ENCODE measurements at places on chromosomes 3 and 15.
A peak's percentile ranks its signal among the peaks of the same experiment; 100 is the strongest.

GRCh38 chr15:78251136-78251535, 13.2 kb upstream of the DNAJA4 start:
- no peak for DNase-seq

GRCh38 chr15:94606286-94606685, 374.9 kb downstream of the MCTP2 start:
- no peak for DNase-seq

DNA sequence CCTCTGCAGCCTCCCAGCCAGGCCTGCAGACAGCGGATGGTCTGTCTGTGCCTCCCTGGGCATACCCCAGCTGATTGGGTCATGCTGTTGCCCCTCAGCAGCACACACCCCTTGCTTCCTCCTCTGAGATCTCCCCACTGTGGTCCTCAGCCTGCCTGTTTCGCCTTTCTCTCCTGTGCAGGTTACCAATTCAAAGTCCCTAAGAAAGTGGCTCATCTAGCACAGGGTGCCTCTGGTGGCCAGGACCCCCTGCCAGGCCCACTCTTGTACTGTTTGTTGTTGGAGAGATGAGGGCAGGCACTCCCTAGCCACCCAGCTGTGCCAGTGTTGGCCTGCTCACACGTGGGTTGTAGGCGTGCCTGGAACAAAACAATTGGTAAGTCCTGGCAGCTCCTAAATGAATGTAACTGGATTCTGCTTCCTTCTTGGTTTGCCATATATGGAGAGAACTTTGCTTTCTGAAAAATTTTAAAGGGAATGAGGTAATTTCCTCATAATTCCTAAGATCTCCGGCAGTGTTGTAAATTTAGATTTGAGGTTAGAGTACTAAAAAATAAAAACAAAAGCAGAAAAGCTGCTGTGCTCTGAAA, 213.2 kb upstream of the IL12A start:
- no peak for DNase-seq

DNA sequence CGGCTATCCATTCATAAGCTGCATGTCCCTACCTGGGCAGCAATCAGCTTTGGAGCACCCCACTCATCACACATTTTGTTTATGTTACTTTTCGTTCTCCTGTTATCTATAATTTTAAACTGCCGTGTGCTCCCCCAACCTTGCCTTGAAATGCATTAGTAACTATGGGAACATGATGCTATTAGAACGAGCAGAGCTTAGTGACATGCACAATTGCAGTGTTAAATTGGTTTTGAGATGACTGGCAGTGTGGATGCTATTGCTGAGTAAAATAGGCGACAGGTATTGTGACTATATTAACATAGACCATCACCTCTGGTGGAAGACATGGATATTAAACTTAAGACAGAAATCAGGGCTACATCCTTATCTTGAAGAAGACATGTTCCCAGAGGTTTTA, 191.6 kb downstream of the KCNAB1 start:
- DNase-seq, result no peak

GRCh38 chr3:174755833-174756829, 103.0 kb upstream of the NAALADL2 start:
- no peak for DNase-seq

GRCh38 chr3:5058471-5058951, 63.6 kb upstream of the ARL8B start:
- no peak for DNase-seq

- DNase-seq, result no peak
Observed at GRCh38 chr3:176954517-176954916, 242.8 kb downstream of the TBL1XR1 start.

DNA sequence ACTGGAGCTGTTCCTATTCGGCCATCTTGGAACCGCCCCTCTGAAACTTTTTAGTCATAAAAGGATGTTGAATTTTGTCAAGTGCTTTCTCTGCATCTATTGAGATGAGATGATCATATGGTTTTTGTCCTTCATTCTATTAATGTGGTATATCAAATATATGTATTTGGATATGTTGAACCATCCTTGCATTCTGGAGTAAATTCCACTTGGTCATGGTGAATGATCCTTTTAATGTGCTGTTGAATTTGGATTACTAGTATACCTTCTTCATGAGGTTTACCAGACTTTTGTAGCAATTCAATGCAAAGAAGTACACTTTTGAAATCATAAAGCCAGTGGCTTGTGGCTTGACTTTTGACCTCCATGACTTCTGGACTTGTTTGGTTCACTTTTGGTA, 33.4 kb upstream of the XRN1 start:
- DNase-seq, result no peak

- no peak for DNase-seq
Observed at GRCh38 chr3:49296781-49297411, 19.9 kb upstream of the C3orf62 start.

DNA sequence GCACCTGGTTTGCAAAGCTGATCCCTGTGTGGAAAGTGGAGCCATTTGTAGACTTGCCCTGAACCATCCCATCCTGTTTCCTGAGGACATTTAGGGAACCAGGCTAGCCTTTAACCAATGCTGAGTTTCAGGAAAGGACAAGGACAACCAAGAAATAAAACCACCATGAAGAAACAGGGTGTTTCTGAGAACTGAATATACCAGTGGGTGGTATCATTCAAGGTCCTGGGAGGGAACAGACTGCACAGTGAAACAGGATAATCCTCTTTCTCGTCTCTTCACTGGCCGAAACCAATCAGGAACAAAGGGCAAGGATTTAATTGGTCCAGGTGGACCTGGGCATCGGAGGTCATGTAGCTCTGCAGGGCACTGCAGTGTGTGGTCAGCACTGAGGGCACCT, 21.8 kb downstream of the ZNF860 start:
- DNase-seq, result no peak

DNA sequence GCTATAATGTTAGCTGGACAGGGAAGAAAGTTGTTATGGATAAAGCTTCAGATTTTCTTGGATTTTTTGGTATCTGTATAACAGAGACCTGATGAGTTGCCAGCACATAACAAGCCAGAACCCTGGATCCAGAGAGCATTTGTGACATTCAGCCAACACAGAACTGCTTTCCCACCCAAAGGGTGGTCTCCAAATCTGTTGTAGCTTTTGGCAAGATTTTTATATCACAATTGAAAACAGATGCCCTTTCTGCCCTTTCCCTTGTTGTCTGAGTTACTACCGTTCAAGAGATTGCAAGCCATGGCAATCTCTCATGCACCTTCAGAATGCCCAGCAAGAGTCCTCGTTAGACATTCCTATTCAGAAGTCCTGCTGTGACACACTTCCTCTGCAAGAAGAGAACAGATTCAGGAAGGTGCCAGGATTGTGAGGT, 107.6 kb upstream of the FGF7 start:
- DNase-seq, result no peak

DNA sequence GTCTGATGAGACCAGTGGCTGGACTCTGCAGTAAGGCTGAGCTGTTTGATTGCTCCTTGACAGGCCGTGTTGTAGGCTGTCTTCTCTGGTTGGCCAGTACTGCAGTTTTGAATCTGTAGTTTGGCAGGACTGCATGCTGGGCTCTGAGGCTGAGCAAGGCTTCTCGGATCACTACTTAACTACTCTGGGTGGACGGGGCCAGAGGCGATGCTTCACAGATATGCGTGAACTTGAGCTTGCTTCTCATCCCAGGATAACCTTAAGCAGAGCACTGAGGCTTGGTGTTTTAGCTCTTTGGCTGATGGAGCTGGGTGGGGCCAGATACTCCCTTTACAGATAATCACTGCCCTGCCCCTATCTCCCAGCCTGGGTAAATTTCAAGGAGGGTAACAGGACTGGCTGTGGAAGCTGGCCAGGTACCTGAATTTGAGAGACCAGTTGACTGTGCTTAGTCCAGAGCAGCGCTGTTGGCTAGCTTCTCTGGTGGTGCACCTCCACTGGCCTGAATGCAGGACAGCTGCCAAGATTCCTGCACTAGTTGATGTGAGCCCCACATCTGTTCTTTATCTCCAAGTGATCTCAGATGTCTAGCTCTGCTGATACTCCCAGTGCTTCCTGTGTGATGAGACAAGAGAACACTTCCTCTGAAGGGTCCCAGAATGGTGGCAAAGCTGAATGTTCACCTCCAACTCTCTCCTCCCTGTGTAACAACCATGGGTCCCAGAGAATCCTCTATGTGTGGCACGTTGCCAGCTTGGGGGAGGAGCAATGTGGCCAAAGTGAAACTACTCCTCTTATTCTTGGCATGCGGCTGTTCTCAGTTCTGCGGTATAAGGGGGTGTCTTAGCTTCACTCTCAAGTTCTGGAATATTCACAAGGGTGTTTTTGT, 37.9 kb downstream of the RPL39L start:
- DNase-seq, result peak; percentile 69

- no peak for DNase-seq
Observed at GRCh38 chr3:71542521-71543370, 40.8 kb downstream of the FOXP1 start.

- no peak for DNase-seq
Observed at GRCh38 chr15:92728266-92728665, 72.7 kb upstream of the FAM174B start.

- no peak for DNase-seq
Observed at GRCh38 chr15:39936681-39937080, 2.8 kb downstream of the EIF2AK4 start.

- no peak for DNase-seq
Observed at GRCh38 chr15:65937476-65937875, 68.2 kb downstream of the RAB11A start.

DNA sequence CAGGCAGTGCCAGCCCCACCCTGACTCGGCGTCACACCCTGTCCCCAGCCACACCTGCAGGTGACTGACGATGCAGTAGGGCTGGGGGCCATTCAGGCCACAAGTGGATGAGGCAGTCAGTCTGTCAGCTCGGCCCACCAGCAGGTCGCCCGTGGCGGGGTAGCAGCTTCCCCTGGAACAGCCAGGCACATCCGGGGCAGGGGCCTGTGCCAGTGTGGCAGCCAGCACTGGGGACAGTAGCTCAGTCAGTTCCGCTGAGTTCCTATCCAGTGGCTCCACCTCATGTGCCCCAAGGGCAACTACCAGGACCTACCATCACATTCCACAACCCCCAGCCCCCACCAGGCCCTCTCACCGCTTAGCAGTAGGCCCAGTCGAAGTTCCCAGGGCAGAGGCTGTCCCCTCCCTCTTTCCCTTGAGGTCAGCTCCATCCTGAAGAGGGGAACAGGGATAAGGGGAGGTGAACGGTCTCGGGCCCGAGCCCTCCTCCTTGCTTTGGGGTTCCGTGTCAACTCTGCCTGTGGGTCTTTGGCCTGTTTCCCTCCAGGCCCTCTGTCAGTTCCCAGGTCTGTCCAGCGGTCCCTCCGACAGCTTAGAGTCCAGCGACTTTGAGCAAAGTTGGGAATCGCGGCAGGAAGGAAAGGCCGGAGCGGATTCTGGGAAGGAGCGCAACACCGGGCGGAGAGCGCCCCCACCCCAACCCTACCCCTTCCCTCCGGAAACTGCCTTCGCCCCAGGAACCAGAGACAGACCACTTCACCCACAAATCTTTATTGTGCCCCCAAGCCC, at the start of gene LAMB2:
LAMB2 (minus strand) TSS at position 614 of the 789 bp plus-strand sequence; CDS start at position 431, 183 bp downstream.
- no peak for DNase-seq

- DNase-seq, result peak; percentile 40
Observed at GRCh38 chr15:41935566-41936020, 36.8 kb downstream of the EHD4 start.

- DNase-seq, result no peak
Observed at GRCh38 chr15:47991357-47991756, 129.4 kb upstream of the SLC24A5 start.

DNA sequence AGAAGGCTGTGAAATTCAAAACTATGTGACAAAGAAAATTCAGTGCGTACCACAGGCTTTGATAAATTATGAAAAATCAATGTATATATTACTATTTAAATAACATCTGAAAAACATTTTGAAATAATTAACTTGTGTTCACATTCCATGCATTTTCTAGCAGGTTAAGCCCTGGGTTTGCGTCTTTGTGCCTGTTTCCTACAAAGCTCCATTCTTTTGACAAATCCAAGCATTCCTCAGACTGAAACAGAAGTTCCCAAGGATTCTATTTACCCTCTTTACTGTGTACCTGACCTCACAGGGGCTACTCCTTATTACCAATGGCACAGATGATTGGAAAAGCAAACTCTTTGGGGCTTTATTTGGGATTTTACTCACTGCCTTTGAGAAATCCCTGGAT, 1.9 kb downstream of the PAQR9 start:
- DNase-seq, result no peak

DNA sequence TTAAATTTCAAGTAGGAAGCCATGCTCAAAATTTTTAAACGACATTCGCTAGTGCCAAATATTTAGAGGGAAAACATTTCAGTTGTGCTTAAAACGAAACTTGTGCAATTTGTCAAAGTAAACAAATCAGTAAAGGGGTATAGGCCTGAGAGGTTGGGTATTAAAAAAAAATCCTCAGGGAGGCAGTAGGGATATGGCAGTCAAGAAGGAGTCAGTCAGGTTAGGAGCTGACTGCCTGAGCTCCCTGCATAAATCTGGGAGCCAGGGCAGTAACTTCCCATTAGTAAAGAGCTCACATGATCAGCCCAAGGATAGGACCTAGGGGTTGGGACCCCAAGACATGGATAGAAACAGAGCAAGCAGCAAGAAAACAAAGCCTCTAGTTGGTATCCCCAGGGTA, 120.7 kb upstream of the STAC start:
- no peak for DNase-seq

DNA sequence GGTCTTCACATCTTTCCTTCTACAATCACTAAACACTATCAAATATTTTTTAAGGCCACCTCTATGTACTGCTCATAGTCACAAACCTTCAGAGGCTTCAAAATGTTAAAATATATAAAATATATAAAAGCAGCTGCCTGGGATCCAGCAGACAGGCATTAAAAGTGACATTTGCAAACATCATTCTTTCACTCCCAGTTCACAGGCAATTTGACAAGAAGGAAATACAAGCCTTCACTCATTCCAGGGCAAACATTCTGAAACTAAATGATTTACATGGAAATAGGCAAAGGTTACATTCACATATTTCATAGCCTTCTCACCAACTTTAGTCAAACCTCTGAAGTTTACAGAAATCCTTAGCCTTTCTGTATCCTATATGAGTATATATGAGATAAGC, 266.3 kb downstream of the TBL1XR1 start:
- DNase-seq, result no peak

- DNase-seq, result no peak
Observed at GRCh38 chr3:196275126-196275525, 12.4 kb downstream of the PCYT1A start.

DNA sequence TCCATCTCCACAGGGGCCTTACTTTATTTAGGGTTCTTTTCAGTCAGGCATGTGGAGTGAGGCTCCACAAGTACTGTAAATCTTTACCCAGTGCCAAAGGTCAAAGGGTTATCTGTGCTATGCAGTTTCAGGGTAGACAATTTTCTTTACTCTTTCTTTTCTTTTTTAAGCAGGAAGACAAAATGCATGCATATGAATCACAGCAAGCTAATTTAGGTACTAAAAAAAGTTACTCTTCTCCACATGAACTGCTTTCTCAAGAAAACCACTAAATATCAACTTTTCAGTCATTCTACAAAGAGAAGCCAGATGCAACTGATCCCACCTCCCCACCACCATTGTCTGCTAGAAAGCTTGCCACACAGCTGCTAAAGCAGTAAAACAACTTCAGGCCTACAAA, 73.3 kb upstream of the PYGO1 start:
- DNase-seq, result no peak

GRCh38 chr3:98855806-98856400, 45.6 kb downstream of the DCBLD2 start:
- no peak for DNase-seq

GRCh38 chr15:85955501-85956391, 123.9 kb upstream of the AGBL1 start:
- DNase-seq, result no peak

- no peak for DNase-seq
Observed at GRCh38 chr15:85757939-85758654, 36.6 kb downstream of the KLHL25 start.
